ENCODE measurements at places on chromosomes 11 and 22.

DNA sequence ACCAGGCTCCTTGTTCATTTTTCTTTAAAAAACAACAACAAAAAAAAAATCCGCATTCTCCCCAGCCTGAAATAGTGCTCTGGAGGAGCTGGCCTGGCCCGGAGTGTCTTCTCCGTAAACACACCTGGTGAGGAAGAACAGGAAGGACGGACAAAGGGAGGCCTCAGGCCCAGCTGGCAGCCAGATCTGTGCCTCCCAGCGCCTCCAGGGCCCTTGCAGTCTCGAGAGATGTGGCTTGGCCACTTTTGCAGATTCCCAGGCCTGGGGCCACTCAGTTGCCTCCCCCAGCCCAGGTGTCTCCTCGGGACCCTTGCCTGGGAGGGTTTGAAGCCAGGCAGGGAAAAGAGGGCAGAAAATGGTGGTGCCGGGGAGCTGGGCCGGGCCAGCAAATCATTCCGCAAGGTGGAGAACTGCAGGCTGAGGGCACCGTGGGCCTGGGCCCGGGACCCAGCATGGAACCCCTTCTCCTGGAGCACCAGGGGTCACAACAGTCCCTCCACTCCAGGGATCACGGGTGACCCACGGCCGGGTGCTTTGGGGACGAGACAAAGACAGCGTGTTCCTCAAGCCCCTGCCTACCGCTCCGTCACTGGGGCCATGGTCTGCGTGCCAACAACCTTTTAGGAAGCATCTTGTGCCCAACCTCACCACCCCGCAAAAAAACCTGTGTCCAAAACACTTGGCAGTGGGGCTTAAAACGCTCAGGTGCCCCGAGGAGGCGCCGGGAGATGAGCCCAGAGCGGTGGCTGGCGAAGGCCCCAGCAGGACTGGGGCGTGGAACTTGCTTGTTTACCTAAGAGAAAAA lies 67.1 kb upstream of the WNT7B start:
- no peak for DNase-seq

GRCh38 chr11:26958005-26958701 lies 35.8 kb upstream of the FIBIN start:
- no peak for DNase-seq

GRCh38 chr11:36427876-36428275 lies 82.2 kb downstream of the TRAF6 start:
- no peak for DNase-seq

GRCh38 chr11:33542921-33543320 lies 157.7 kb downstream of the C11orf91 start:
- DNase-seq = peak; percentile 26

DNA sequence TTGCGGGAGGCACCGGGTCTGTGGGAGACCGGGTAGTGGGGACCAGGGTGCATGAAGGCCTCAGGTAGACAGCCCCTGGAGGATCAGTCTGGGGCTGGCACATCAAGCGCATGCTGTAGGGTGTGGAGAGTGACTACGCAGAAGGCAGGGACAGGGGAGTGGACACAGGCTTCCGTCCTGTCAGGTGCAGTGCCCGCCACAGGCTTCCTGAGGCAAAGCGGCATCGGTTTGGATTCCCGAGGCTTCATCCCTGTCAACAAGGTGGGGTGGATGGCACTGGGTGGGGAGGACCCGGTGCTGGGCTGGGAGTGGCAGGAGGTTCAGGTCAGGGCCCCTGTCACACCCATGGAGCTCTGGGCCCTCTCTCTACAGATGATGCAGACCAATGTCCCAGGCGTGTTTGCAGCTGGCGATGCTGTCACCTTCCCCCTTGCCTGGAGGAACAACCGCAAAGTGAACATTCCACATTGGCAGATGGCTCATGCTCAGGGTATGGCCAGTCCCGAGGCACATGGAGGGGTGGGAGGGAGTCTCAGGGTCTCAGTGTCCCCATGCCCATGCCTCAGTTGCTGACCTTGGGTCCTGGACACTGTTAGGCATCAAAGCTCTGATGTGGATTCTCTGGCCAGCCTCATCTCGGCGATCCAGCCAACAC lies 4.5 kb upstream of the LZTR1 start:
- no peak for DNase-seq

DNA sequence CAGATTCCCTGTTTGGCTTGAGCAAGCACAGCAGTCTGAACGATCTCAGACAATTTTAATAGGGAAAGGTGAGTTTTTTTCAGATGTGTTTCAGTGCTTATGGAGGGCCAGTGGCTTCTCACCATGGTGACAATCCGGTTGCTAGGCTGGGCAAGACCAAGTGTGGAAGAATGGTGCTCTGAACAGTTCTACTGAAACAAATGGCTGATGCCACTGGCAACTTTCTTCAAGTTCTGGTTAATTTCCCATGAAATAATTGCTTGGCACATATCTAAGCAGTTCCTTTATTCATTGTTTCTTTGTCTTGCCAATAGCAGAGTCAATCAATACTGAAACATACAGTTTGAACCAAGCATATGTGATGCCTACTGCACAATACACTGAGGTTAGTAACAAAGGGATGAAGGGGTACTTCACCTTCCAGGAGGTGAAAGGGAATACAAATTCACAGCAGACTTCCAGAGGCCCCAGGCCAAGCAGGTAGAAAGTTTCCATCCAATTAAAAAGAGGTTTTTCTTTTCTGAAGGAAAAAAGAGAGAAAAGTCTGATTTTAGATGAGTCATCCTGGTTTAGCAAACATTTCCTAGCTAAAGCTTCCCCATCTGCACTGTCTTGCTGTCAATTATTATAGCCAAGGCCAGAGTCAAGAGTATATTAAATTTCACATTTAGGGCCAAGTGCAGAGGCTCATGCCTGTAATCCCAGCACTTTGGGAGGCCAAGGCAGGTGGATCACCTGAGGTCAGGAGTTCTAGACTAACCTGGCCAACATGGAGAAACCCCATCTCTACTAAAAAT lies 21.2 kb upstream of the NDUFC2 start:
- DNase-seq = no peak

- no peak for DNase-seq
Measured at GRCh38 chr22:19178065-19178656, 375 bp downstream of the SLC25A1 start.

DNA sequence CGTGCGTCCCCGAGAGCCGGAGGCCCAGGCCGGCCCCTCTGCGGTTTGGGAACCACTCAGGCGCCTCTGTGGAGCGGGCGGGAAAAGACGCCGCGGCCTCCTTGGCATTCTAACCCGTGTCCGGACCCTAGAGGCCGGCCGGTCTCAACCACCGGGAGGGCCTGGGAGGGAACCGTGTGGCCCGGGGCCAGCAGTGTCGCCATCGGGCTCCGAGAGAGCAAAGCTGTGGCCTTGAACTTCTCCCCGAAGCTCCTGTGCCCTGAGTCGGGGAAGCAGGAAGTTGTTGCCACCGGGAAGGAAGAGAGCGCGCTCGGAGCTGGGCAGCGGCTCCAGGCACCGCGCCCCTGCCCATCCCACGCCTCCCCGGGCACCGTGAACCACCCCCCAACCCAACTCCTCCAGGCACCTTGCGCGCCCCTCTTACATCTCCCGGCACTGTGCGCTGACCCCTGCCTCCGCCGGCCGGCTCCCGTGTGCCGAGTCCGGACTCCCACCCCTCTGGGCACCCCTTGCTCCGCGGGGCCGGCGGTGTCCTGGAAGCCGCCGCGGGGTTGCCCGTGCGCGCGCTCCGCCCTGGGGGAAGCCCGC lies 80.0 kb upstream of the PPARA start:
- peak; percentile 41 for DNase-seq

DNA sequence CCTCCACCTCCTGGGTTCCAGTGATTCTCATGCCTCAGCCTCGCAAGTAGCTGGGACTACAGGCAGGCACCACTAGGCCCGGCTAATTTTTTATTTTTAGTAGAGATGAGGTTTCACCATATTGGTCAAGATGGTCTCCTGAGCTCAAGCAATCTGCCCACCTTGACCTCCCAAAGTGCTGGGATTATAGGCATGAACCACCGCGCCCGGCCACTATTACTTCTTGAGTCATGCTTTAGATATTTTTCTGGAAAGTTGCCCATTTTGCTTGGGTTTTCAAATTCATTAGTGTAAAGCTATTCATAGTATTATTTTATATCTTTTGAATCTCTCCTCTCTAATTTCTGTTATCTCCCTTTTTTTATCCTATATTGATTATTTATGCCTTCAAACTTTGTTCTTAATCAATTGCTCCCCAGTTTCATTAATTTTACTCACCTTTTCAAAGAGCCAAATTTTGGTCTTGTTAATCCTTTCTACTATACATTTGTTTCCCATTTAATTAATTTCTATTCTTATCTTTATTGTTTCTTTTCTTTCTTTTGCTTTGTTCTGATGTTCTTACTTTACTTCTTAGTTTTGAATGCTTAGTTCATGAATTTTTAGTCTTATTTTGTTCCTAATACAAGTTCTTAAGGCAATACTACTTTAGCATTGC lies 10.3 kb upstream of the RAC2 start:
- DNase-seq = peak; percentile 30

DNA sequence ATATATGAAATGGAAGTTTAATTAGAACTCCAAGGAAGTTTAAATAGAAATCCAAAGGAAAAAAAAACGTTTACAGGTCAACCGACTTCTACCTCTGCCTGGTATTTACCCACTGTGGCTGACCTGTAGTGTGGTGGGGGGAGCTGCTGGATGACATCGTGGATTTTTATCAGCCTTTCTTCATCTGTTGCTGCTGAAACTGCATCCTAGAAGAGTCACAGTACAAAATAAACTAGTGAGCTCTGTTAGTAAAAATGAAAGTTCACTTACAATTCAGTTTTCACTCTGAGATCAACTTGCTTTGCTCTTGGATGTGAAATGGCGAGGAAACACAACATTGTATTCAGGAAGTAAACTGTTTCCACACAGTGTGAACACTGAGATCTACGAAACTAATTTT lies 43.2 kb upstream of the TP53AIP1 start:
- DNase-seq = no peak

DNA sequence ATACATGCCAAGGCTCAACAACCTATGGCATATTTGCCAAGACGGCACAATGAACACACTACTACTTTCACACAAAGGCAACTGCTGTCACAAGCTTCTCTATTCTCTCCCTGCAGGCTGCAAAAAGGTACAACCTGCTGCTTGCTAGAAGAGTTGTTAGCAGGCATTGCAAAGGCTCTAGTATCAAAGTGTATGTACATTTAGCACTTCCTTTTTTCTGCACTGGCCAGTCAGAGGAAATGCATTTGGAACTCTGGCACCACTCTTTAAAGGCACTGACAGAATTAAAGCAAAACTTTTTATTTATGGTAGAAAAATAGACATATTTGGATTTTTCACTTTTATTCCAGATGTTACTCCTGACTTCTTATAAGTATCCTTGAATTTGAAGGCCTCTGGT lies 125.9 kb downstream of the CWF19L2 start:
- no peak for DNase-seq

- no peak for DNase-seq
Measured at GRCh38 chr11:125176866-125177265, 12.3 kb downstream of the PKNOX2 start.

- DNase-seq = peak; percentile 29
Measured at GRCh38 chr22:31345331-31346254, 553 bp downstream of the PATZ1 start.

DNA sequence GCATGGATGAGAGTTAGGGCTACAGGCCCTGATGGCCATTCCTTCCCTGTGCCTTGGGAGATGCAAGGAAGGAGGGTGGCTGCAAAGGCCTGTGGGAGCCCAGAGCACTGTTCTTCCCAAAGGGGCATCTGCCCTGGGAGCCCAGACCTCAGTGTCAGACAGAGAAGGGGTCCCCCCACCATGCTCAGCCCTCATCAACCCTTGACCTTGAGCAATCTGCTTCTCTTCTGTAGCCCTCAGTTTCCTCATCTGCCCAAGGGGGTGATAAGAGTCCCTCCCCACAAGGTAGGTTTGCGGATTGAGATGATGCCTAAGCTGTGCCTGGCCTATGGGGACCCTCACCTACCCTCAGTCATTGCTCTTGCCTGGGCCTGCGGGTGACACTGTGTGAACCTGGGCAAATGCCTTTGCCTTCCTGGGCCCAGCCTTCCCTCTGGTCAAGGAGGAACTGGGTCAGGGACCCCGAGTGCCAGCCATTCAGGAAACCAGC lies 47.5 kb downstream of the IGLL5 start:
- no peak for DNase-seq

DNA sequence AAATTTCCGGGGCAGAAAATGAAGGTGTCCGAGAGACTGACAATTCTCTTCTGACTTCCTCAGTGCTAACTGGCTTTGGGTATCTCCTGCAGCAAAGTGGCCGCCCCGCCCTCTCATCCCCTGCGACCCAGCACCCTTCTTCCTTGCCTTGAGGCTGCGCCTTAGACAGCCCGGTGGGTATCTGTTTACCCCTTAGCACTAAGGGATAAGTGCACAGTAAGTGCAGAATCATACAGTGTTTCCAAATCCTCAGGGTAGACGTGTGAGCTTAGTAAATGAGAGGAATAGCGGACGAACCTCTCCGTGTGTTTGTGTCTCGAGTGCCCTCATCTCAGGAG lies 368 bp upstream of the CHORDC1 start:
- no peak for DNase-seq

- no peak for DNase-seq
Measured at GRCh38 chr11:7299393-7299792, 47.7 kb downstream of the SYT9 start.

- DNase-seq = no peak
Measured at GRCh38 chr11:72637198-72637597, 37.0 kb downstream of the PDE2A start.

DNA sequence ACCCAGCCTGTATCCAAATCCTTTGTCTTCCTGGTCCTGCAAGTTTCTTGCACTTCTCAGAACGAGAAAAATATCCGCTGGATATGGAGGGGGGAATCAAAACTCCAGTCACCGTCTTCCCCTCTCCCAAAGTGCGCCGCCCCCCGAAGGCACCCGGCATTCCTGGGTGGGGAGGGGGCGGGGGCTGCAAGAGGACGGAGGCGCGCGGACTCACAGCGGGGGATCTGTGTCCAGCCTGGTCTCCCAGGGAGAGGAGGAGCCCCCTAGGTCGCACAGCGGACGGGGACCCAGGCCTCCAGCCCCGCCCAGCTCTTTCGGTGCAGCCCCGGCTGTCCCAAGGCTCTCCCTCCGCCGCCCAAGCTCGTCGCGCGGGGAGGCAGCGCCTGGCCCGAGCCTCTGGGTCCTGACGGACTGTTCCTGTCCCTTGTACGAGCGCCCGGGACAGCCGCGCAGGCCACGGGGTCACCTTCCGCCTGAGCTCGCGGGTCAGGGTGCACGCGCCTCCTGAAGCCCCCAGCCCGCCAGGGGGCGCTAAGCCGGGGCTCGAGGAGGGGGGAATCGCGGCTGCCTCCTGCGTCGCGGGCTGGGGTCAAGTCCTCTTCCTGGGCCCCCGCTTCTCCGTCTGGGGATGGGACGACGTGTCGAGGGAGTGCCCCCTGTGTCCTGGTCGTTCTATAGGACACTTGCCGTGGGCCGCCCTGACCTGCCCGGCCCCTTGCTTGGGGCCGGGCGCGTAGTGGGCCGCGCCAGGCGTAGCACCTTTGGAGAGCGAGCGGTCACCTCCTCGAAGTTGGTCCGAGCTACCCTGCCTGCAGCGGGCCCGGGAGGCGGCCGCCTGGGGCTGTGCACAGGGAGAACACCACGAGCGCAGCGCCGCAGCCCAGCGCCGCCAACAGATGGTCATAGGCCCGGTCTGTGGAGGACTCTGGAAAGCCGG lies 2.4 kb upstream of the WNT11 start:
- no peak for DNase-seq

GRCh38 chr22:23190526-23190925 lies 10.2 kb downstream of the BCR start:
- no peak for DNase-seq

GRCh38 chr11:927871-928270 lies 2.2 kb downstream of the AP2A2 start:
- no peak for DNase-seq

- no peak for DNase-seq
Measured at GRCh38 chr11:107931206-107931605, 3.0 kb downstream of the RAB39A start.

Data from HS-27A (cell line).